ENCODE measurements at places on chromosomes 11 and 22.

- DNase-seq: no peak
These were observed 68.2 kb upstream of the RRM1 start for GRCh38 chr11:4026389-4026788.

DNA sequence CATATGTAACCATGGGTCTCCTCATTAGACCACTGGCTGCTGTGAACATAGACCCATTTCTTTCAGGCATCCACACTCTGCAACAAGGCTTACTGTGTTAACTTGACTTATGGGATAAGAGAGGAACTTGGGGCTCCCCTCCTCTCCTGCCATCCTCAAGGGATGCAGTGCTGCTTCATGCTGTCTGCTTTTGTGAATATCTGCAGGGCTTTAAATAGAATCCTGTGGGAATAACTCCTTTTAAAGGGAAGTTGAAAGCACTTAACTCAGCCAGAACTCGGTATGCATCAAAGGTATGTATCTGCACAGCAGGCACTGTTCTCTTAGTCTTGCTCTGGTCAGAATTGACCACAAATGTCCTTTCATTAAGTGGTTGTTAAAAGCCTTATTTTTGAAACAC is 222.5 kb upstream of the KIRREL3 start:
- DNase-seq: no peak

DNA sequence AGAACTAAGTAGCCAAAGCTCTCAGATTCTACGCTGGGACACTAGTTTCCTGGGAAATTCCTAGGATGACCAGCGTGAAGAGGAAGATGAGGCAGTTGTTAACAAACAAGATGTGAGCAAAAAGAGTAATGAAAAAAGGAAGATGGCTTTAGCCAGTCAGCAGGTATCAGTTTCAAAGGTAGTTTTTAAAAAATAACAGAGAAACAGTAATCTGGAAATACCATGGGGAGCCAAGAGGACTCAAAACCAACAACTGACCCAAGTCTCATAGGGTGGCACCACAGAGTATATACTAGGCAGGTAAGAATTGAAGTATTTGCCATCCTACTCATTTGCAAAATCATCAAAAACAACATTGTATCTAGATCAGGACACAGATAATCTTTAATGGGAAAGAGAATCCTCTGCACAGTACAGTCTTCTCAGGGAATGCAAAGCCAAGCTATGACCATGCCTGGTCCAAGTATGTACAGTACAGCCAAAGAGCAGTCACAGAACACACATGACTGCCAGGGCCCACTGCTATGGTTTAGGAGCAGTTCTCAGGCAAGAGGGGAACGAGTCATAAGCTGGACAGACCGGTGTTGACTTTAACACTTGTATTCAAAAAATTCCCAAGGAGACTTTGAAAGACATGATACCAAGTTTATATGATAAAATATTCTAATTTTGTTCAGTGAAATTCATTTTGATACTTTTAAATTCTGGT is 20.6 kb downstream of the MSANTD4 start:
- no peak for DNase-seq

GRCh38 chr11:7563281-7563680 is 49.5 kb downstream of the PPFIBP2 start:
- no peak for DNase-seq

DNA sequence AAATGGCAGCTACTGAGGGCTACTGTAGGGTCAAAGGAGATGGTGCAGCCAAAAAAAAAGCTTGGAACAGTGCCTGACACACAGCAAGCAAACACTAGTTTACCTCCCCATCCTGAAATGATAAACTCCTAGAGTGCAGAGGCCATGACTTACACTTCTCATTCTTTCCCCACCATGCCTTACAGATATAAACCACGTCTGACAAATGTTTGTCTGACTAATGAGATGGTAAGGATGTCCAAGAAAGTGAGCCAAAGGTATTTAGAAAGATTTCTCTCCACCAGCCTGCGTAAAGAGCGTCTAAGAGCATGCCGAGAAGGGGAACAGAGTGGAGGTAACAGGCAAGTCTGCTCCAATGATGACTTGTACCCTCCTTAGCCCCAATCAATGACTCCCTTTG is 99.0 kb downstream of the LARGE1 start:
- DNase-seq: no peak

All from T-helper 2 cell treated with Interferon-gamma antibody and Interleukin-4, amounts not matched to agents 5 μg/mL and 100 μg/mL, for 36 hours (primary cell).